ENCODE measurements at places on chromosomes 2 and 18. TPM values are rescaled to one million over a fixed set of nuclear protein-coding genes. Genes with fewer than 3 reads are reported as not detected.

Gene SERPINB13
- not detected for total RNA-seq

Gene SLC16A14
- total RNA-seq, result 2.1 TPM

Gene RAX
- not detected for total RNA-seq

Gene DCDC2C
- total RNA-seq, result not detected

Gene OR6B2
- total RNA-seq, result not detected

Gene MARCHF4
- total RNA-seq, result 0.38 TPM

Gene RBM44
- 1.6 TPM for total RNA-seq

Gene LYG1
- 0.22 TPM for total RNA-seq

Gene SPP2
- total RNA-seq, result not detected

Gene VWA3B
- total RNA-seq, result 1.0 TPM

Gene SLC19A3
- total RNA-seq, result 1.7 TPM

Gene GCFC2
- total RNA-seq, result 20.0 TPM

Gene KIF3C
- total RNA-seq, result 27.5 TPM

Gene CD8B2
- not detected for total RNA-seq

Gene HMSD
- total RNA-seq, result 0.15 TPM

Gene TRIM43
- not detected for total RNA-seq

Gene GATA6
- 37.7 TPM for total RNA-seq

Gene AP1S3
- total RNA-seq, result 3.3 TPM

Gene RND3
- 53.3 TPM for total RNA-seq

Gene SLC38A11
- total RNA-seq, result not detected

Gene KCNK3
- 0.11 TPM for total RNA-seq

Gene NABP1
- 2.3 TPM for total RNA-seq

Gene ABCA12
- total RNA-seq, result not detected

Gene FNDC4
- 7.4 TPM for total RNA-seq

Gene L3MBTL4
- total RNA-seq, result 0.59 TPM

Gene APOB
- total RNA-seq, result 0.07 TPM

Gene LYPD1
- total RNA-seq, result 7.3 TPM

Gene FMNL2
- 32.7 TPM for total RNA-seq

Gene GAL3ST2
- not detected for total RNA-seq

Gene GAREM1
- 4.9 TPM for total RNA-seq

Gene CABYR
- 12.2 TPM for total RNA-seq

Gene NEB
- total RNA-seq, result 0.14 TPM

Gene MC2R
- not detected for total RNA-seq

All from H7 (cell line).